Stimulated activated CD8-positive, alpha-beta memory T cell treated with anti-CD3 and anti-CD28 coated beads, Interleukin-15, amount 100 ng/mL, for 4 hours (primary cell): ENCODE measurements at places on chromosomes 5 and 9.

DNA sequence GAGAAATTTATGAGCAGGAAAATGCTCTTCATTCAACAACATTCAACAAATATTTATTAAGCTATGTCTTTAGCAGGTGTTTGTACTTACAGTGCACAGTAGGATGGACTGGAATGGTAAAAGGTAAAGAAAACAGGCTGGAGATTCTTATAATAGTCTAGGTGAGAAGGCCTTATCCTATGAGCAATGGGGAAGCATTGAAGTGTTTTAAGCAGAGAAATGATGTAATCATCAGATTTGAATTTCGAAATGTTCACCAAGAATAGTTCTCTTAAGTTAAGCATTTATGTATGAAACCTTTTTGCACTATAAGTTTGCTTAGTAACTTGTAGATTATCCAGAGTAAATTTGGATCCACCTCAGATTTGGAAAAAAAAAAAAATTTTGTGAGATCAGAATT, 209.3 kb downstream of the NR3C1 start:
- no peak for DNase-seq

- no peak for DNase-seq
Observed at GRCh38 chr5:136192526-136193321, at the start of gene SMIM32. Gene SMIM32, minus strand, starts transcription at chr5:136193162. Its CDS starts 638 bp downstream, at chr5:136192524.

DNA sequence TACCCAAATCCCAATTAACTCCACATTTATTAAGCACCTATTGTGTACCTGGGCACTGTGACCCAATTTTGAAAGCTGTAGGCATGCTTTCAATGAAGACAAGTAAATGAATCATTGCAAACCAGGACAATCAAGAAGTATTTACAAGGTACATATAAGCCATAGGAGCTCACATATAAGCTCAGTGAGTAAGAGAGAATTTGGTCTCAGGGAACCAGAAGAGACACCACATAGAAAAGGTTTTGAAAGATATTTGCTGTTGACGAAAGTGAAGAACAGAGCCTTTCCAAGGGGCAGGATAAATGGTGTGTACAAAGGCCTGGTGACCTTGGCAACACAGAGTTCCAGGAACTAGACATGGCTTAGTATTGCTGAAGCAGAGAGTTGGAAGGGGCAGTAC, 187.6 kb downstream of the CD180 start:
- DNase-seq: no peak

DNA sequence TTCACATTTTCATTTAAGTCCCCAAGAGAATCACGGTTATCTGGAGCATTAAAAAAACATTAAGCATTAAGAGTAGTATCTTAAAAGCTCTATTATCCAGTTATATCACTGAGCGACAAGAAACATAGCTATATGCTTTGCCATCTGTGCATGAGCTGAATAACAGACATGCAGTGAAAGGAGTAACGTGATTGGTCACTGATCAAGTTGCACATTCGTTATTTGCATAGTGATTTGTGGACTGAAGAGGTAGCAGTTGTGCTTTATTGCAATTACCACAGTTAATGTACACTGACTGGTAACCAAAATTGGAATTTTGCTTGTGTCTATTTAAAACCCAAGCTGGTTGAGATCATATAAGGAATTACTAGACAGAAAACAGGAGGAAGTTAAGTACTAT, 107.4 kb downstream of the MCTP1 start:
- DNase-seq: no peak

DNA sequence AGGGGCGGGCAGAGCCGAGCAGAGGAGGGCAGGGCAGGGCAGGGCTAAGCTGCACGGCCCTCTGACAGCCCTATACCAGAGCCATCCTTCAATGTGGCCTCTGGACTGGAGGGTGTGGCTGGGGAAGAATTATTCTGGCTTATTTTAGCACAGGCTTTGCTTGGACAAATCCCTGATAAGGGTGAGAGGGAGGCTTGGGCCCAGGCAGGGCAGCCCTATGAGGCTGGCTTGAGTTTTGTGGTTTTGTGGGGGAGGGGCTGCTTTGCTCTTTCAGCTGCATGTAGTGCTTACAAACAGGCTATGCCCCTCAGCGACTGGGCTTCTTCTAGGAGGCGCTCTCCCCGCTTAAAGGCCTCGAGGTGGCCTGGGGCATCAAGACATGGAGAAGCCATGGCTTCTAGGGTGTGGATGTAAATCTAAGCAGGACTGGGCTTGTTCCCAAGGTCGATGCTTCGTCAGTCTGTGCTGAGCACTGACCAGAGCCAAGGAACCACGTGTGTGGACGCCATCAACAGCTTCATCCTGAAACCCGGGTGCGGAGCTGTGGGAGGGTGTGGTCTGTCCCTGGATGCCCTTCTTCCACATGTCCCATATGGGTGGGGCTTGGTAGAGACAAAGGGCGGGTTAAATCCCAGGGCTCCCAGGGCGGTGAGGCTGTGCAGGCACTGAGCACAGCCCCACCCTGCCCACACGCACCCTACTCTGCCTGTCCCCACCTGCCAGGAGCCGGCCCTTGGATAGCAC, 45.7 kb upstream of the IPPK start:
- DNase-seq: no peak

- no peak for DNase-seq
Observed at GRCh38 chr5:155394727-155395126, 381.2 kb downstream of the KIF4B start.

DNA sequence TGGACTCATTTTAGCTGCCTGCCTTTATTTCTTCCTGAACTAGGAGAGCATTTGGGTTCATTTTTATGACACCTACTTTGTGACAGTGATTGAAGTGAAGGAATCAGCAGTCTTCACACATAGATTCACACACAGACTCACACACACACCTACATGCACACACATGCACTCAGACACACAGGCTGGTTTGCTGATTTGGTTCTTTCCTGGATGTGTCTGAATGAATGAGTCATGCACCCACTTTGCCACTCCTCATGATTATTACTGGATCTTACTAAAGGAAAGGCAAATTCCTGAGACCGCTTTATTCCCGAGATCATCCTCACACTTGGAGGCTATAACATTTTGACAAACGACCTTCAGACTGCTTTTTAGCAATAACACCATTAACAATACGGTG, 529.5 kb downstream of the AGTPBP1 start:
- DNase-seq: no peak

DNA sequence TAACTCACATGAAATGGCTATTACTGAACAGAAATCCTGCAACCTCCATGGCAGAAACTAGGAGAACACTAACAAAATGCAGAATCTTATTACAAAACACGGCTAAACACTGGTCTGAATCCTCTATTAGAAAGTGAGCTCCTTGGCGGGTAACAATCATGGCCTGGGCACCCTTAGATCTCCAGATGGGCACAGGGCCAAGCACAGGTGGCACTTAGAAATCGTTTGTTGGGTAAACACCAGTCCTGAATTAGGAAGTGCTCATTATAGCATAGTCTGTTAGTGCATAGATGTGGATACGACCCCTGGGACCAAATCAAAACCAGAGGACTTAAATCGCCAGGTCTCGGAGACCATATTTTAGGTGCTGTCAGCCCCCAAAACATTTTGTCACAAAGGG, 14.4 kb downstream of the VDAC1 start:
- no peak for DNase-seq

GRCh38 chr5:151624476-151624875, 33.3 kb upstream of the FAT2 start:
- no peak for DNase-seq

DNA sequence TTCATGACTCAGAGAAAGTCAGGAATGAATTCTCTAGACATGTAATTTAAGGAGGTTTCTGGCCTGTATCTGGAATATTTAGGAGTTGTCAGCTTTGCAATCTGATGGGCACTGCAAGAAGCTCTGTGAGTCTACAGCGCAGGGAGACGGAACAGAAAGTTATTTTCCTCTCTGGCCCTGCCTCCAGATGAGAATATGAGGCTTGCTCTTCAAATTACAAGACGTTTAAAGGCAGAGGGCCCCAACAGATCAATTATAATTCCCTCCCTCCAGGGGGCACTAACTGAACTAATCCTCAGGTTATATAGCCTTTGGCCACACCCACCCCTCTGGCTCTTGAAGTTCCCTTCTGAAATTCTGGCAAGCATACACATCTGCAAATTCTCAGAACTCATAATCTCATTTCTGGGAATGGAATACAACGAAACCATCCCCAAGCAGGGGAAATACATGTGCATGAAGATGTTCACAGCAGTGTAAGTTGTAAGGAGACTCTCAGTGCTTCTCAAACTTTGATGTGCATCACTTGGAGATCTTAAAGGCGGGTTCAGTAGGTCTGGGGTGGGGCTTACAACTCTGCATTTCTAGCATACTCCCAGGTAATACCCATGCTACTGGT, 307.6 kb downstream of the CWC27 start:
- DNase-seq: peak; percentile 27

- DNase-seq: no peak
Observed at GRCh38 chr9:14222149-14222835, 91.6 kb downstream of the NFIB start.

- no peak for DNase-seq
Observed at GRCh38 chr9:84379740-84380139, 39.2 kb upstream of the SLC28A3 start.

DNA sequence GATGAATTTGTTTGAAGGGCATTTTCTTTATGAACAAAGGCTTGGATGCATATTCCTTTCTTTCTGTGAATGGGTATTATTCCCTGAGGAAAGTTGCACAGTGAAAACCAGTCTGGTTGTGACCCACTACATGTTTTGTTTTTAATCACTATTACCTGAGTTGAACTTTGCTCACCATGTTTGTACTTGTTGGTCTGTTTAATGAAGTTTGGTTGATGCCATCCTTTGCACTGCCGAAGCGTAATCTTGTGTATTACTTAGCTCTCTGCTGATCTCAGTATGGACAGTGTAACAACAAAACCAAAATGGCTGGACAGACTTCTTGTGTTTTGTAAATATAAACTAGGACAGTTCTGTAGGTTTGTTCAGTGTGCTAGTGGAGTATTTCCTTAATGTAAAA, 38.1 kb downstream of the UGCG start:
- no peak for DNase-seq

DNA sequence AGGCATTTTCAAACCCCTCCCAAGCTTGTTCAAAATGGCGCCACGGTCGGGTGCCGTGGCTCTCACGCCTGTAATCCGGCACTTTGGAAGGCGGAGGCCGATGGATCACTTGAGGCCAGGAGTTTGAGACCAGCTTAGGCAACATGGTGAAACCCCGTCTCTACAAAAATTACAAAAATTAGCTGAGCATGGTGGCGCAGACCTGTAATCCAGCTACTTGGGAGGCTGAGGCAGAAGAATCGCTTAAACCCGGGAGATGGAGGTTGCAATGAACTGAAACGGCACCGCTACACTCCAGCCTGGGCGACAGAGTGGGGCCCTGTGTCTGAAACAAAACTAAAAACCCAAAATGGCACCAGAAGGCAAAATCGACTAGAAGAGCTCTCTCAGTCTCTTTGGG, 142.0 kb downstream of the MTX3 start:
- DNase-seq: no peak

DNA sequence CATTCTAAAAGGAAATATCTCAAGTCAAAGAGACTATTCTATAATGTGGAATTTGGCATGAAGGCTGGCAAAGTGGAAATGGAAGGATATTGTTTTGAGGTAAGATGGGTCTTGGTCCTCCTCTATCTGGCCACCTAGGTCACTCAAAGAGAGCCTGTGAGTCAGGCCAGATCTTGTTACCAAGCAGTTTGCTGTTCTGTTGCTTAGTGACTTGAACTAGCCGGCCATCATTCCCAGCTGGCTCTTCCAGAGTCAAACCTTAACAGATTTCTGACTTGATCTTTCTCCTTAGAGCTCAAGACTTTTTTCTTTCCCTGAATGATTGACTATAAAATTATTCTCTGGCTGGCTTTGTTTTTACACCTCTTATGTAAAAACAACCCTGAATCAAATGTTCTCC, 136.1 kb downstream of the PDE4D start:
- DNase-seq: no peak

DNA sequence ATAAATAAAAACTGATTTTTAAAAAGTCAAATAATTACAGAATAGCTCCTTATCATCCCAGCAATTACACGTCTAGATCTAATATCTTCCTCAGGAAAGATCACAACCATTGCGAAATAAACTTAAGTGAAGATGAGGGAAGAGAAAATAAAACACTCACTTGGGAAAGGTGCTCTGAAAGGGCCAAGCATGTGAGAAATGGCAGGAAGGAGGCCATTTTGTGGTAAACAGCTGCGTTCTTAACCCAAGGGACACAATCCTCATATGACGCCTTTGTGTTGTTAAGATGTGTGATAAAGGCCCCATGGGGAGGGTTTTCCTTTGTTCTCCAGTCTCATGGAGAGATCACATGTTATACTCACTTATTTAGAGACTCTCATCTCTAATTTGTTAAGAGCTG, 32.5 kb downstream of the JAKMIP2 start:
- DNase-seq: no peak

- no peak for DNase-seq
Observed at GRCh38 chr5:104139840-104140239, 577.3 kb upstream of the NUDT12 start.

- DNase-seq: no peak
Observed at GRCh38 chr5:150350524-150351344, 6.8 kb upstream of the TCOF1 start.

DNA sequence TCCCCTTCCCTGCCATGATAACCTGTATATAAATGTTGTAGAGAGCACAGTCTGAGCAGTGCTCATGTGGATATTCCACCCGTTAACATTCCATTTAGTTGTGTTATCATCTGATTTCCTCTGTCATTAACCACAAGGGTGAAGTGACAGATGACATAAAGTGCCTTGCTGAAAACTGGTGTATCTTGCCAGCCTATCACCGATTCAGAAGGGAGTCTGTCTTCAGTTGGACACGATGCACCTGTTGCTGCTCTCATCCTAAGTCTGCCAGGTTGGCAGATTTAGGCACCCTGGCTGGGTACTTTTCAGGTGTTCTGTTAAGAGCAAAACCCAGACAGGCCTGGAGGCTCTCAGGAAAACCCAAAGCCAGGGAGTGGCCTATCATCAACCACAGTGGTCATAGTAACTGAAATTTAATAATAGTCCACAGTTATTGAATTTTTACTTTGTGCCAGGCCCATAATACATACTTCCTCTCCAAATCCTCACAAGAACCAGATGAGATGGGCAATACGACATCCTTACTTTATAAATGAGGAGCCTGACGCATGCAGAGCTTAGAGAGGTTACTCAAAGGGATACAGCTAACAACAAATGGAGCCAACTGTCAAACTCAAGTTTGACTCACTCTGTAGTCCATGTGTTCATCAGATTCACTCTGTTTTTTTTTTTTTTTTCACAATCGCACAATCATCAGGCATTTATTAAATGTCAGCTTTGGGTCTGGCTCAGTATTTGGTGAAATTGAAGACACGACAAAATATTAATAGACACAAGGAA, 100.7 kb upstream of the SPRY4 start:
- DNase-seq: no peak

- DNase-seq: no peak
Observed at GRCh38 chr5:131212471-131213021, 41.8 kb downstream of the LYRM7 start.

DNA sequence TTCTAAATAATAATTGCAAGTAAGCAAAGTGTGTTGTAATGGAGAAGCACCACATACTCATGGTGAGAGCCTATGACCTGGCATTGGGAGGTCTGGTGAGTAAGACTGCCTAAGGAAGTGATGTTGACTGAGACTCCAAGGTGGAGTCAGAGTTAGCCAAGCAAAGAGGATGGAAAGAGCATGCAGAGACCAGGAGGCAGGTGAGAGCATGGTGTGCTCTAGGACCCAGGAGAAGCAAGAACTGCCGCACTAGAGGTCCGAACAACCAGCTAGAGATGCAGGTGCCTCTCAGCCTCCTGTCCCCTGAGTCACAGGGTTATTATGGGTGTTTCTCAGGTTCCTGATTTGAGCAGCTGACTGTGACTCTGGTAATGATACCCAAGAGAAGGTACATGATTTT, 27.3 kb downstream of the ANP32B start:
- DNase-seq: no peak

- DNase-seq: no peak
Observed at GRCh38 chr5:159917994-159918393, 1.7 kb downstream of the ADRA1B start.
